ENCODE measurements at places on chromosomes 5 and 9.

DNA sequence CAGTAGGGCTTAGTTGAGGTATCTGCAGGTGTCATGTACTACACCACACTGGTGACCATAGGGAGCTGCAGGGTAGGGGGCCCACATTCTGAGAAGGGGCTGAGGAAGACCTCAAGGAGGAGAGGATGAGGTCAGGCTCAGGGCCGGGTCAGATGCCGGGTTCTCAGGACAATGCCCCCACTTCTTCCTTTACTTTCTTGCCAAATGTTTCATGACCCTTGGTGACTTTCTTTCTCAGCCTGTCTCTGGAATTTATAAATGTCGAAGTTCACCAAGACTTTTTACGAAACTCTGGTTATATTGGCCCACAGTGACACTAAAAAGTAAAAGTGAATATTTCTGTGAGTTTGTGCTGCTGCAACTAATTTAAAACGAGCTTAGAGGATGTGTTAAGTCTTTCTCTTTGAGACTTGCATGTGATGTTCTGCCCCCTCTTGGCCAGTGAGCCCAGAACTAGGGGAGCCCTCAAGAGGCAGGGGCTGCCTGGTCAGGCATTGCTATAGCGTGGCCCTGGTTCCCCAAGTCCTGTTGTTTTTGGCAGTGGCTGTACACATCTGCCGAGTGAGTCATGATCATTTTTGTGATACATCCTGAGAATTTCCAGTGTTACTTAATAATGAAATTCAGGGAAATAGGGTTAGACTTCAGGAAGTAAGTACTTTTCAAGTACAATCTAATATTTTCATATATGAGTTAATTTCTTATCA lies 11.2 kb downstream of the ACO1 start:
- no peak for DNase-seq

GRCh38 chr5:87354496-87354895 lies 58.2 kb downstream of the CCNH start:
- no peak for DNase-seq

- no peak for DNase-seq
Observed at GRCh38 chr9:112218908-112219307, 43.8 kb upstream of the SUSD1 start.

- DNase-seq = no peak
Observed at GRCh38 chr5:5783021-5783420, 360.5 kb downstream of the ICE1 start.

- DNase-seq = no peak
Observed at GRCh38 chr5:181107699-181108098, 23.3 kb downstream of the OR2V1 start.

DNA sequence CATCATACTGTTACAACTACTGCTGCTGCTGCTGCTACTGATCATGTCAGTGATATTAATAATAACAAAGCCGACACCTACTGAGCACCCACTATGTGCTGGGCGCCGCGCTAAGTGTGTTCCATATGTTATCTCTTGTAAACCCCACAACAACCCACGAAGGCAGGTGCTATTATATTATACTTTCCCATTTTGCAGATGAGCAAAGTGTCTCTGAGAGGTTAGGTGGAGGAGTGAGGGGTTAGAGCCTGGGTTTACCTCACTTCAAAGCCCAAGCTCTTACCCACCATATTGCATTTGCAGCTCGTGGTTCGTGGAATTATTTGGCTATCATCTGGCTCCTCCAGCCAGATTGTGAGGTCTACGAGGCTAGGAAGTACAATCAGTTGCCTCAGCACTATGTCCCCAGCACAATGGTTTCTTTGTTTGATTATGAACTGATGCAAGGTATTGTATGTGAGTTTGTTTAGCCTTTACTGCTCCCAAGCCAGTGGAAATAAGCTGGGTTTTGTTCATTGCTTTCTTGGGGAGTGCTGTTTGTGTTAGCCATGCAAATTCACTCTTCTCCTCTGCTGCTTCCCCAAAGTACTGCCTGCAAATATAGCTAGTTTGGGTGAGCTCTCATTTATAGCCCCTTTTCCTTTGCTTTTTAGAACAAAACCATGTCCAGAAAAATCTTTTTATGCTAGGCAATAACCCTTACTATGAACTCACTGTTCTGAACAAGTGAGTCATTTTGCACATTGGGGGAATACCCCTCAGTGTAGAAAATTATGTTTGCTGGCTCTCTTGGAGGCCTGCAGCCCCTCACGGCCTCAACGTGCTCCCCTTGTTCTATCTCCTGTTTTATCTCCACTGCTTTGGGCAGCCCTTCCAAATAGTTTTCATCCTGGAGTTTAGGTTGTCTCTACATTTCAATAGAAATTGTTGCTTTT lies 47.9 kb downstream of the ALG2 start:
- DNase-seq = no peak

GRCh38 chr5:142063878-142064331 lies 44.7 kb upstream of the NDFIP1 start:
- no peak for DNase-seq

All from NT2/D1 (cell line).